ENCODE measurements at places on chromosomes 7 and 10.

DNA sequence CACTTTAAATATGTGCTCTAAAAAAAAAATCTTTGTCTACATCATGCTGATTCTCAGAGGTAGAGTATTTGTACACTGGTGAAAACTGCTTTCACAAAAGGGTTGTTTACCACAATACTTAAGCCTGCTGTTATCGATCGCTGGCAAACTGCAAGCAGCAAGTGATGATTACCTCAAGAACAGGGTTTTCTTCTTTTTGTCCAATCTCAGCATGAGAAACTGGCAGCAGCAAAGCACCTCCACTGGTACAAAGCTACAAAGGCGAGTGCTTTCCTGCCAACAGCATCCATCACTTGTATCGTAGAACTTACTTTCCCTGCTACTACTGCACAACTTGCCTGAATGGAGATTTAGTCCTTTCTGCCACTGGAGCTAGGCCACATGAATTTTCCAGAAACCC is 276.5 kb downstream of the DGKB start:
- DNase-seq: no peak

DNA sequence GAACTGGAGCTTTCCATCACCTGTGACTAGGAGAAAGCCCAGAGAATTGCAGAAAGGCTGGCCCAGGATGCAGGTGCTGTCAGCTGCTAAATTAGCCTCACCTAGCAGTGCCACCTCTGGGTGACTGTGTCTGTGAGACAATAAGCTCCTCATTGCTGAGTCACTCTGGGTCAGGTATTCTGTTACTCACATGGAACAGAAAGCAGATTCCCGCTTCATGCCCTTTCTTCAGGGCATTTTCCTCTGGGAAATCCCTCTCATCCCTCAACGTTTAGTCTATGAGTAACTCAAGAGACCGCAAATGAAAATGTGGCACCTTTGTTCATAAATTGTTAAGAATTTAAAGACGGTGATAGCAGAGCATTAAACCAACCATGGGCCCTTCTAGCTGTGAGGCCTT is 184.0 kb downstream of the ADAM12 start:
- DNase-seq: no peak

GRCh38 chr10:63670291-63670898 is 149.2 kb downstream of the REEP3 start:
- DNase-seq: peak; percentile 34

DNA sequence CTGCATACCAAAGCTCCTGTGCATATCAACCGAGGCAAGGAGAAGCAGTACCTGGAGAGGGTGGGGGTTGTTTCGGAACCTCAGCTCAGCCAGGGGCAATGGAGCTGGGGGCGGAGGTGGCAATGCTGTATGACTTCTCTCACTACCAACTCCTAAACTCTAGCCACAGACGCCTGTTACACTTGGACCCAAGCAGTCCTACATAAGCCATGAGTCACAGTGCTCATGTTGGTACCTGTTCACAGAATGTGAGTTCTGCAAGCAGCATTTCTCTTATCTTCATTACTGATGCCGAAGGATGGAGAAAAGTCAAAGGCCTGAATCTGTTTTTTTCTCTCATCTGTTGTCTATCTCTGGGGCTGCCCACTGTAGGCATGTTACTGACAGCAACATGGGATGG is 3.2 kb upstream of the RAB18 start:
- no peak for DNase-seq

DNA sequence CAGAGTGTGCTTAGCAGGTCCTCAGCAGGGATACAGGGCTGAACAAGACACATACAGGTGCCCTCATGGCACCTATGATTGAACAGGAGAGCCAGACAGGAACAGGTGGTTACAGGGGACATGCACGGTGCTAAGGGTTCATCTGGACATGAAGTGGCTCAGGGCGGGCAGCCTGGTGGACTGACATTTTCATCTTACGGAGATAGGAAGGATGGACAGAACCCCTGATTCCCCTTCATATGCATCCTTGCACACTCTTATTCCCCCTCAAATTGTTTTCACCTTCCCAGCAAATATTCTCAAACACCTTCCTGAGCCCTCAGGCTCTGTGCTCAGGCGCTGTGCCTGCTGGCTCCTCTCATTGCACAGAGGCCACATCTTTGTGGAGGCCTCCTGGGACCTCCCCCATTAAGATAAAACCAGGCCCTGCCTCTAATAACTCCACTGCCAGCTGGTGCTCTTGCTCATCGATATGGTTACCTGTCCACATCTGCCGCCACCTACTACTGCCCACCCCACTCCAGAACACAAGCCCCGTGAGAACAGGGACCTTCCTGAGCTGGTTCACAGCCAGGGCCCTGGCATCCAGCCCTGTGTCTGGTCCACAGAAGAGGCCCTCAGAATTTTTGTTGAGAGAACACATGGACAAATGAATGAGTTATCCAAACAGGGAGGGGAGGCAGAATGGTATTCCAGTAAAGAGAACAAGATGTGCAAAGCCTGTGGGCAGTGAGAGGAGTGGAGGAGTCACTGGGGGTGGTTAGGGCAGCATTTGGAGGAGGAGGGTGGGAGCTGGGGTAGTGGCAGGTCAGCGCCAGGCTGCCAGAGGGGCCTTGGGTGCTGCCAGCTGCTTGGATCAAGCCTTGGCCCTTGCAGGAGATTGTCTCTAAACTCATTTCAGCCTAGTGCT is 68.9 kb upstream of the AQP1 start:
- DNase-seq: no peak

- no peak for DNase-seq
Measured at GRCh38 chr10:62806251-62806650, 1.7 kb downstream of the ADO start.

- DNase-seq: no peak
Measured at GRCh38 chr7:116218051-116218645, 7.8 kb downstream of the TES start.

GRCh38 chr10:79940431-79940830 is 8.5 kb downstream of the SFTPD start:
- no peak for DNase-seq

DNA sequence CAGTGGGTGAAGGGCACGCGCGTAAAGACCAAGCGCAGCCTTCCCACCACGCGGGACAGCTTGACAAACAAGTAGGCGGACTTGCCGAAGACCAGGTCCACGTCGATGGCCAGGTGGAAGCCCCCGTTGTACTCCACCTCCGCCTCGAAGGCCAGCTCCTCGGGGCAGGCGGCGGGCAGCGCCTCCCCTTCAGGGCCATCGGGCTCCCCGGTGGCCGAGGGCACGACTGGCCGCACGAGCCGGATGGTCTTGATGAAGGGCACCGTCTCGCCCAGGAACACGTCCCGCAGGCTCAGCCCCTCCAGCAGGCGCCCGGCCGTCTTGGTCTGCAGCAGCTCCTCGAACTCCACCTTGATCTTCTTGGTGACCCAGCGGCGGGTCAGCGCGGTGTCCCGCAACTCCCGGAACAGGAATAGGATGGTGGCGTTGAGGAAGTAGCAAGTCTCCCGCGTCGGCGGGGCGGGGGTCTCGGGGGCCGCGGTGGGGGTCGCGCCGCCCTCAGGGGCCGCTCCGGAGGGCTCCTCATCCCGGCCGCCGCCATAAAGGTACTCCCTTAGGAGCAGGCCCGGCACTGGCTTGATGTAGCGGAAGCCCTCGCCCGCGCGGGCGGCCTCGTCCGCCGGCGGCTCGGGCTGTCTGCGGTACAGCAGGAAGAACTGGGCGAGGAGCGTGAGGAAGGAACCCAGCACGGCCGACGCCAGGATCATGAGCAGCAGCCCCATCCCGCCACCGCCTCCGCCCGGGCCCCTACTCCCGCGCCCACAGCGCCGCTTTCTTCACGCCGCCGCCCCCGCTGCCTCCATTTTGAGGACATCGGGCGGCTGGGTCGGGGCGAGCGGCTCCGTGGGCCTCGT is 507 bp downstream of the PDZD8 start:
- peak; percentile 20 for DNase-seq

DNA sequence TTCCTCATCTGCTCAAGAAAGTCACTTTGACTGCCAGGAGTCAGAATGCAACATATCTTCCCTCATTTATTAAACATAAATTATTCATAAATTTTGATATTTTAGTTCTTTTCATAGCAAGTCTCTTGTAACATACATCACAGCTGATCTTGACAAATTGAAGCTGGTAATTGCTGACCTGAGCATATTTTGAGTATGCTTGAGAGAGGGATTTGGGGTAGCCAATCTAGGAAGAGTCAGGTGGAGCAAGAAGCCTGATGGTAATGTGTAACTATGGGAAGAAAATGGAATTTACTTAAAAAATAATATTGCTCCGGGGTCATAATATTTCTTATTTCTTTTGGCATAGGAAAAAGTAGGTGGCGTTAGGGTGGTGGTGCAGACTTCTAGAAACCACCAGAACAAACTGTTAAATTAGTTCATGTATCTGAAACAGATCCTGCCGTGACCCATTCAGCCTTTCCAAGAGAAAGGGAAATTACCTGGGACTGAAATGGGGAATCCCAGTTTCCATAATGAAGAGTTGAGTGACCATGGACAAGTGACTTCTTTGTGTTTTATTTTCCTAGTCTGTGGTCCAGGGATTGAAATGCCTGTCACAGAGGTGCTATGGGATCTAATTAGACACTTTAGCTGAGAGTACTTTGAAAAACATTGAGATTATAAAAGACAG is 12.9 kb downstream of the CPED1 start:
- DNase-seq: peak; percentile 56

GRCh38 chr7:35736725-35737124 is 41.8 kb upstream of the HERPUD2 start:
- no peak for DNase-seq

DNA sequence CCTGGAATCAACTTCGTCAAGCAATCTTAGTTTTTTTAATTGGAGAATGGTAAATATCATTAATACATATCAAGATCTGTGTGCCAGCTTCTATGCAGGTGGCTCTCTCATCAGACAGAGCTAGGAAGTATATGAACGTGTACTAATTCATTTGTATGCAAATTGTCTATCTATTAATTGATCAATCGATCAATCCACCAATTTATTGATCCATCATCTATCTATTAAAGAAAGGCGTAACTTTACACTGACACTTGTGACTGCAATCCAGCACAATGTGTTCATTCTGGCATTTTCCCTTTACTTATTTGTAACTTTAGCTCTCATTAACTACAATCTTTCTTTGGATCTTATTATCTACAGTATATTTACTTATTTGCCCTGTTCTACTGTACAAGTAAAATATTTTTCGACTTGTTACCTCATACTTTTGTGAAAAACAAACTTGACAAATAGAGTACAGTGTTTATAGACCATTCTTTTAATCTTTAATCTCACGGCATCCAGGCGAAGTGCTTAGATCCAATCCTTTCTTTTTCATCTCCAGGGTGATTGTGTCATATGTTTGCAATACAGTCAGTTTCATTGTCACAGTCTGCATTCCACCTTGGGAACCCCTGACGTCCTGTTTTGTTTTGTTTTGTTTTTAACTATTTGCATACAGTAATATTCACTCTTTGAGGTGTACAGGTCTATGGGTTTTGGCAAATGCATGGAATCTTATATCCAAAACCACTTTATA is 22.0 kb upstream of the GHRHR start:
- DNase-seq: no peak

All from suppressor macrophage treated with lipopolysaccharide for 1 hour (primary cell).